ENCODE measurements at places on chromosomes 3 and 15. TPM values are rescaled to one million over a fixed set of nuclear protein-coding genes. Genes with fewer than 3 reads are reported as not detected.

- DNase-seq: no peak
Measured at GRCh38 chr3:15769256-15769915, 28.4 kb downstream of the ANKRD28 start.

GRCh38 chr3:23624305-23624704 is 181.4 kb upstream of the UBE2E1 start:
- DNase-seq: no peak

DNA sequence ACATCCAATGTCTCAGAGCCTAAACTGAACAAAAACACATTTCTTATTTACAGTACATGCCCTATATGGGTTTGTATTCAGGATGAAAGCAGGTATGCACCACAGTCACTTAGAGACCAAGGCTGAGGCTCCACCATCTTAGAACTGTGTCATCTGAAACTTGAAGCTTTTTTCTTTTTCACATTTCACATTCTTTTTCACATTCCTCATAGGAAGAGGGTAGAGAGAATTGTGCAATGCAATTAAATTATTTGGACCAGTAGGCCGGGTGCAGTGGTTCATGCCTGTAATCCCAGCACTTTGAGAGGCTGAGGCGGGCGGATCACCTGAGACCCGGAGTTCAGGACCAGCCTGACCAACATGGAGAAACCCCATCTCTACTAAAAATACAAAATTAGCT is 591.0 kb downstream of the MECOM start:
- no peak for DNase-seq

DNA sequence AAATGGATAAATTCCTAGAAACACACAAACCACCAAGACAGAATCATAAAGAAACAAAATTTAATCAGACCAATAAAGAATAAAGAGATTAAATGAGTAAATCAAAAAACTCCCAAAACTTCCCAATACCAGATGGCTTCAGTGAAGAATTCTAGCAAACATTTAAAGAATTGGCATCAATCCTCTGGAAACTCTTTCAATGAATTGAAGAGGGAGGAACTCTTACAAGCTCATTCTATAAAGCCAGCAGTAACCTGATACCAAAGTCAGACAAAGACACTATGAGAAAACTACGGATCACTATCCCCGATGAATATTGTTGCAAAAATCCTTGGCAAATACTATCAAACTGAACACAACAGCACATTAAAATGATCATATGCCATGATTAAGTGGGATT is 81.9 kb upstream of the SLCO2A1 start:
- DNase-seq: no peak

GRCh38 chr3:11507719-11508118 is 136.0 kb downstream of the VGLL4 start:
- no peak for DNase-seq

- no peak for DNase-seq
Measured at GRCh38 chr15:66598095-66598815, 32.5 kb upstream of the LCTL start.

DNA sequence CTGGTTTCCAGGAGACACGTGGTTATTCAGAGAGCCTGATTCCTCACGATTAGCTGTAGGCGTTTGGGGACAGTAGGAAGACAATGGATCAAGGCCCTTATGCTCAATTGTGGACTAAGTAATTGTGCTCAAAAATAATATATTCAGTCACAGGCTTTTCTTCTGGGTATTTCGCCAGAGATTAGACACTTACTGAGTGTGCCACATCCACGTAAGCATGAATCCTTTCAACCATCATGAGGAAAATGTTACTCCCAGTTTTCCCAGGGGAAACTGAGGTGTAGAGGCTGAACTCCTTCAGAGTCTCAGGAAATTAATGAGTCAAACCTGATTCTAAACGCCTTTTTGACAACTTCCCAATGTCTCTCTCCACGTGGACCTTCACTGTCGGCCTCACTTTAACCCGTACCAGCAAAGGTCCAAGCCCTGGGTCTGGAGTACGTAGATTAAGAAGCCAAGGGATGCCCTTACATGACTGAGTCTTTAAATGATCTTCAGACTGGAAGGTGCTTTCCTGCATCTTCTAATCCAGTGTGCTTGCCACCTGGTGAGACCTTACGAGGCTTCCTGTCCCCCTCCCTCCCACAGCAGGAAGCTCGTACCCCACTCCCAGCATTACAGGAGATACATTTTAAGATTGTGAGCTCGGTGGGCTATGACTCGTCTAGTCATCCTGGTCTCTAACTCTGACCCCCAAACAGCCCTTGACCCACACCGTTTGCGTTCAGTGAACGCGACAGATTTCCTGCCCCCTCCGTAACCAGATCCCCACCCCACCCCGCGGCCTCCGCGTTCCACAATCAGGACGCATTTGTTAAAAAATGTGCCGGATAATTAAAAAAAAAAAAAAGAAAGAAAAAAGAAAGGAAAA is 1.7 kb downstream of the PKM start:
- no peak for DNase-seq

DNA sequence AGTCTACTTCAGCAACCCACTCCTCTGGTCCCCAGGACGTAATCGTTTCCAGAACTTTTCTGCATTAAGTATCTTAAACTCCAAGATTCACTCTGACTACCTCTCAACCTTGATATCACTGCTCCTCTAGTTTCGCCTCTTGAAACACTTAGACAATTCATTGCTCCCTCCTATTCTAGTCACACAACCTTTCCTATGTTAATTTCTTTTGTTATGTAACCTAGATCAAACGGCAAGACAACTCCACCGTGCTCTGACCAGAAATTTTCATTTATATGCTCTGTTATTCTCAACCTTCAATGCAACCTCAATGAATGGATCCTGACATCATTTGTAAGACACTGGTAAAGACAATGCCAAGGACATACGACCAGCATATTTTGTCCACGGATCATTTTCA is 71.3 kb downstream of the CADM2 start:
- DNase-seq: no peak

Gene ROPN1
- not detected for total RNA-seq

Gene CACNA2D3
- 26.9 TPM for total RNA-seq
